ENCODE measurements at places on chromosomes 16 and 17.
A peak's percentile ranks its signal among the peaks of the same experiment; 100 is the strongest.

DNA sequence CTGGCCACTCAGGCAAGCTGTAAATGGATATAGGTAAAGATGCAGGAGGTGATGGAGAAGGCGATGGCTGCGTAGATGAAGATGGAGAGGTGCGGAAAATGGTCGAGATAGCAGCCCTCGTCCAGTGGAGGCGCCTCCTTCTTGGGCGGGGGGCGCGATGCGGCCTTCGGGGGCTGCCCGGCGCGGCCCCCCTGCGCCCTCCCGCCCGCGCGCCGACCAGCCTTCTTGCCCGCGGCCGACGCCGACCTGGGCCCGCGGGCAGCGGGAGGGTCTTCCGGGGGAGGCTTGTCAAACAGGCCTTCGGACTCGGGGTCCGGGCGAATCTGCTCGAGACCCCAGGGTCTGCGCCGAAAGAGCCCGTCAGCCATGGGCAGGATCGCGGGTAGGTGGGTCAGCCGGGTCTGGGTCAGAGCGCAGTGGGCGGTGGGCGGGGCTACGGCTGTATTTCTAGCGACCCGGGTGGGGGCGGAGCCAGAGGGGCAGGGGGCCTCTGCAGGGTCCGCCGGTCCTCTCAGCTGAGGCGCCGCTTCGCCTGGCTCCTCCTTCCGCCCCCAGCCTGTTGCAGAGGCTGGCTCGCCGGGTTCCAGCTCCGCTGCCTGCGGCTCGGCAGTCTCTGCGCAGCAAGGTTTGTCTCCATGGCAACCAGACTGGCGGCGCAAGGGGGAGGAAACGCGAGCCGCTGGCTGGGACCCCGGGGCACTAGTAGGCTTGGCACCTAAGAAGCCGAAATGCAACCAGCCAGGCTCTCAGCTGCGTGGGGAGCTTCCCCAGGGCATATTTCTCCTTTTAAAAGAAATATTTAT lies 14.4 kb downstream of the MIS12 start:
- DNase-seq = peak; percentile 98

DNA sequence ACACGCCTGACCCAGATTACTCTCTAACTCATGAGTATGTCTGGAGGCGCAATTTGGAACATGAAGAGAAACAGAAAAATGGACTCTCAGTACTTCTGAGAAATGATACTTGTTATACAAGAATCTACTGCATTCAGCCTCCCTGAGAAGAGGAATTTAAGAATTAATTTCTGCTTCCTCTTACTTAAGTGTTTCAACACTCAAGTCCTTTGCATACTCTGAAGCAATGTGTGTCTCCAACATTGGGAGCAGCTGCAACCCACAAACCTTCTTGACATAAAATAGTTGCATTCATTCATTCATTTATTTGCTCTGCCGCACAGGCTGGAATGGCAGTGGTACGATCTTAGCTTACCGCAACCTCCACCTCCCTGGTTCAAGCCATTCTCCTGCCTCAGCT lies 199.8 kb downstream of the NPIPA7 start:
- no peak for DNase-seq

DNA sequence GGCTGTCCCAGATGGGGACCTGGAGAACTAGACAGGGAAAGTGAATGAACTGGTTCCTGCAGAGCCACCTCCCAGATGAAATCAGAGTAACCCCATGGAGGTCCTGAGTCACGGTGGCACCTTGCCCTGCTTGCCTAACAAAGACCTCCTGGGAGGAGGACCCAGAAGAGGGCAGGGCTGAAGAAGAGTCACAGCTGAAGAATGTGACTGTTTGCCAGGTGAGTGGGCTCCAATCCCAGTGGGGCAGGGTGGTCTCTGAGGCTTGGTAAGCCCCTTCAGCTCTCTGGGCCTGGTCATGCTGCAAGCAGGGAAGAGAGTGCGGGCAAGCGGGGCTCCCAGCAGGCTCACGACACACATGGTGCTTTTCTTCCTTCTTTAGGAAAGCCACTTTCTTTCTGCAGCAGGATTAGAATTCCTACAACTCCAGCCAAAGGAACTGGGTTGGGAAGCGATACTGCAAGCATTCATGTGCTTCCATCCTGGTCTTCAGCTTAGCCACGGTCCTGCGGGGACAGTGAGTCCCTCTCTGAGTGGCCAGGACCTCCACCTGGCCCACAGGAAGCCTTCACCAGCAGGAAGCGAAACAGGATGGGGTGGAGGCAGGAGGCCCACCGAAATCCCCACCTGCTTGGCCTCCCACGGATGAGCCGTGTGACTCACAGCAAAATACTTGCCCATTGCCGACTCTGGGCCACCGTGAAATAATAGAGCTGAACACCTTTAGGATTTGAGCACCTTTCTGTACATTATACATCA lies 4.3 kb downstream of the C16orf74 start:
- DNase-seq = no peak

DNA sequence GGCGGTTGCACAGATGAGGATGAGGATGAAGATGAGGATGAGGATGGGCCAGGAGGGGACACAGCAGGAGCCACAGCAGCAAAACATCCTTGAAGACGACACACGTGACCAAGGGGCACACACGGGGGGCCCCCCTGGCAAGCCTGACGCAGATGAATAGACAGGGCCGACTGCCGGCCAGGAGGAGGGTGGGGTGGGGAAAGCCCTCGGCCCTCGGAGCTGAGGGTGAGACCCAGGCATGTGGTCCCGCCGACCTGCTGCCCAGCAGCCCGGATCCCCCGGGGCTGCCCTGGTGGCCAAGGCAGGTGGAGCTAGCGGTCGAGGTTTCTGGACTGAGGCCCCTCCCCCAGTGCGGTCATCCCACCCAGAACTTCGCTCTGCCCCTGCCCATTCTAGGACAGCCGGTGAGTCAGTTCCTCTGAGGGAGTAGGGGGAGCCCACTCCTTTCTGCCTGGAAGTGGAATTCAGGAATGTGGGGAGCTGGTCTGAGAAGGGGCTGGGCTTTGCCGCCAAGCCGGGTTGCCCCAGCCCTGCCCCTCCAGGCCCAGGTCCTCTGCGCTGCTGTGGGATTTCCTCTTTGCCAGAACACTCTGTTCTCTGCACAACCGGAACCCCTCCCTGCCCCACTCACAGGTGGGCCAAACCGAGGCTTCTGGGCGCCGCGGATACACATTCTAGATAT lies 9.9 kb downstream of the CYGB start:
- no peak for DNase-seq

GRCh38 chr17:11889266-11889665 lies 108.0 kb downstream of the ZNF18 start:
- DNase-seq = no peak

DNA sequence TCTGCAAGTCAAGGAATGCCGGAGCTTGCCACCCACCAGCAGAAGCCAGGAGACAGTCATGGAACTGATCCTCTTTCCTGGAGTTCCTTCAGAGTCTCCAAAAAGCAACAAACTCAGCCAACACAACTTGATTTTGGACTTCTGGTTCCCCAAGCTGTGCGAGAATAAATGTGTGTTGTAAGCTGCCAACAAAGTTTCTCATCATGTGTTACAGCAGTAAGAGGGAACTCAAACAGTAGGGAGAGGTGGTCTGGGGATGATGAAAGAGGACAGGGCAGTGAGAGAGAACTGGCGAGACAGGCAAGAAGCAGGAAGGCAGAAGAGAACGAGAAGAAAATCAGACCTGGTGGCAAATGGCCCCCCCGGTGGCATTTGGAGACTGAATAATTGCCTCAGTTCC lies 204.9 kb downstream of the MAF start:
- no peak for DNase-seq

GRCh38 chr16:53412549-53412948 lies 21.7 kb upstream of the RBL2 start:
- DNase-seq = no peak

DNA sequence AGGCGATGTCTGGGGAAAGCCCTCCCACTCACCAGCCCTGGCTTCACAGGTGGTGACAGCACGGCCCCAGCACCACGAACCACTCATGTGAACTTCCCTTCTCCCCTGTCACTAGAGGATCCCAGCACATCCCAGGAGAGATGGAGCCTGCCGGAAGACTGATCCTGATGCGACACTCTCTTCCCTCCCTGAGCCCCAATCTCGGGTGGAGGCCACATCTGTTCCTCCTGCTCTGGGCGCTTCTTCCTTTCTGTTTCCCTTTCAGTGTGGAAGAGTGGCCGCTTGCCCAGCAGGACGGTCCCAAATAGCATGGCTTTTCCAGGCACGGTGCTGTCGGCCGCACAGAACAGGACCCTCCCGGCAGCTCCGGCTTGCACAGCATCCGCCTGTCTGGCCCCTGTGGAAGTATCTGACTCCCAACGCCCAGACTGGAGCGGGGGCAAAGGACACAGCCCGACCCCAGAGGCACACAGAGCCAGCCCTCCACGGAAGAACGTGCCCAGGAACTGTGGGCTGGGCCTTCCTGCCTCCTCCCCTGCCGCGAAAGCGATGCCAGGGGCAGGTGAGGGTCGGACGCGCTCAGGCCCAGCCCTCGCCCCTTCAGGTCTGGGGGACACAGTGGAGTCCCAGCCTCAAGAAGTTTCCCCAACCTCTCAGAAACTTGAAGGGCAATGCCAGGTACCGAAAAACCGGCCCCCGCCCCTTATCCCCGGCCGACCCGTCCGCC lies 37.6 kb downstream of the CBFA2T3 start:
- peak; percentile 34 for DNase-seq

- no peak for DNase-seq
Observed at GRCh38 chr16:66592241-66592640, 12.3 kb upstream of the CMTM3 start.

- DNase-seq = peak; percentile 14
Observed at GRCh38 chr16:1929105-1929504, 10.9 kb upstream of the HS3ST6 start.

GRCh38 chr17:36535669-36536081 lies 888 bp downstream of the PIGW start:
- no peak for DNase-seq

- DNase-seq = no peak
Observed at GRCh38 chr16:89202422-89203215, 2.3 kb upstream of the SLC22A31 start.

DNA sequence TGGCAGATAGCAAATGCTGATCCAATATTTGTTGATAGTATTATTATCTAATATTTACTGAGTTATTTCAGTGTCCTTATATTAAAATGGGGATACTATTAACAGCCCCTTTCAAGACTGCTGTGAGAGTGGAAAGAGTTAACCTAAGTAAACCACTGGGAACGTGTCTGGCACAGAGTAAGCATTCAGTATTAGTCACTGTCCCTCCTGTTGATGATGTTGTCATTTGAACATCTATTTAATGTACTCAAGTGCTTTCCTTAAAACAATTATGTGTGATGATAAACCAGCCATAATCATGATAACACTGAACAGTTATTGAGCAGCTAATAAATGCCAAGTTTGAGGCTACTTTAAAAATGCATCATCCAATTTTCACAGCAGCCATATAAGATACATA lies 135.7 kb upstream of the XYLT1 start:
- DNase-seq = no peak

DNA sequence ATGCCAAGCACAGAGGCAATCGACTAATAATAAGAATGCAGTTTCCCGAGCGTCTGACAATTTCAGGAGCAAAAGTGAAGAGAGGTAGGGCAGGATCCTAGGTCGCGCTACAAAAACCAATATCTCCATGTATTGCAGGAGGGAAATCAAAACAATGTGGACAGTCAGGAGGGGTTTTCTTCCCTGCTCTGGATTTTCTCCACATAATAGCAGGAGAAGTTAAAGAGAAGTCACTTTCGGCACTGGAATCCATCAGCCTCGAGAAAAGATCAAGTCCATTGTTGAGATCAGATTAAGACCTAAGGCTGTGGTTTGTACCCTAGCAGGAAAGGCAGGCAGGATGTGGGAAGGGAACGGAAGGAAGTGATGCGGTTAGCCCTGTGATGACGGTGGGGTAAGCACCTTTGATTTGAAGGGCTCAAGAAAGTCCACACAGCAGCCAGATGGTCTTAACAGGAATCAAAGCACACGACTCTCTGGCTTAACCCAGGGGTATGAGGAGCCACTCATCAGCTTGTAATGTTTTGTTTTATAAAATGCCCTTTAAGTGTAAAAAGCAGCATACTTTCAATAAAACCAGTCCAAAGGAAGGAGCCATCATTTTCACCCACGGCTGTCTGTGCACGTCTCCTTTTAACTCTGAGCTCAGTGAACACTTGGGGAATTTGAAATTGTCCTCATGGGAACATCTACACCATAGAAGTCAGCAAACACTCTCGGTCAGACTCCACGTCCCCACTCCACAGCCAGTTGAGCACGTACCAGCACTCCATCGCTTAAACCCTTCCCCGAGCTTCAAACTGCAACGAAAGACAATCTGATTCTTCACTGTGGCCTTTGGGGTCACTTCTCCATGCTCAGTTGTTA lies 15.8 kb upstream of the AKTIP start:
- DNase-seq = no peak

- DNase-seq = peak; percentile 63
Observed at GRCh38 chr16:17204206-17204605, 266.6 kb downstream of the XYLT1 start.

GRCh38 chr17:1960545-1960912 lies 64.6 kb downstream of the RTN4RL1 start:
- DNase-seq = no peak

DNA sequence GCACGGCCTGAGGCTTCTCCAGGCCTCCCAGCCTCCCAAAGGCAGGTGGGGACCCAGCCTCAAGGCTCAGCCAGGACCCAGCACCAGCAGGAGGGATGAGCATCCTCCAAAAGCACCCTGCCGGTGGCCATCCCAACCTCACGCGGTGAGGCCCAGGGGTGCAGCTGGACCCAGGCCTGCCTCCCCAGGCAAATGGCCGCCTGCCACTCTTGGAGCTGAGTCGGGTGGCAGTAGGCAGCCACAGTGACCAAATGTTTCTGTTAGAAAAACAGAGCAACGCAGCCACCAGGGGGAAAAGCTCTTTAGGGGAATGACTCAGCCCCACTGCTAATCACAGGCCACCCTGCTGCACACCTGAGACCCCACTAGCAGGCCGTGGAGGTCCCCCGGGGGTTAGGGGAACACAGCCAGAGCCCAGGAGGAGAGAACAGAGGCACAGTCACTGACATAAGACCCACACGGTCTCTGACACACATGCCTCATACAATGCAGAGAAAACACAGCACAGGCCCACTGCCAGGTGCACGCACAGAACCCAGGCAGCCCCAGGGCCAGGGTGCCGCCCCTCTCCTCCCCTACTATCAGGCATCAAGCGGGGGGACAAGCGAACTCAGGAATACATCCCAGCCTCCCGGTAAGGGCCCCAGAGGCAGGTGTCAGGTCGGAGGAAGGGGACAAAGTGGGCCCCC lies 12.4 kb downstream of the BCAR1 start:
- no peak for DNase-seq

GRCh38 chr17:61155590-61156237 lies 243.9 kb upstream of the TBX2 start:
- DNase-seq = no peak

- no peak for DNase-seq
Observed at GRCh38 chr16:26295625-26296304, 604.0 kb downstream of the HS3ST4 start.

GRCh38 chr17:83030432-83030831 lies 49.0 kb upstream of the METRNL start:
- DNase-seq = no peak

DNA sequence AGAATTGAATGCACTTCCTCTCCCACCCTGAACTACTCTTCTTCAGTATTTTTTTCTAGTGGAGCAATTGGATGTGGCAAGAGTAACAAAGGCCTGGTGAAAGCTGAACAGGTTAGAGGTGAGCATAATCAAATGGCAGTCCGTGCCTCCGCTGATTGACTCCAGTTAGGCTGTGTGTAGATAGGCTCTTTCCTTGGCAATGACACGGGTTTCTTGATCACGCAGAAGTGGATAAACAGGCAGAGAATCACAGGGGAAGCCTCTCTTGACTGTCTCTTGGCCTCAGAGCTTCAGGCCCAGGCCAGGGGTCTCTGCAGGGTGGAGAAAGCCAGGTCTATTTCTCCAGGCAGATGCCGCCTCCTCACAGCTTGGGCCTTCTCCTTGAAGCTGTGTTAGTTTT lies 4.2 kb downstream of the CD300LB start:
- DNase-seq = no peak
